ENCODE measurements at places on chromosomes 7 and 10.

GRCh38 chr7:36820527-36821170, 96.4 kb upstream of the AOAH start:
- no peak for DNase-seq

GRCh38 chr7:13231216-13231615, 543.8 kb downstream of the ARL4A start:
- DNase-seq = no peak

DNA sequence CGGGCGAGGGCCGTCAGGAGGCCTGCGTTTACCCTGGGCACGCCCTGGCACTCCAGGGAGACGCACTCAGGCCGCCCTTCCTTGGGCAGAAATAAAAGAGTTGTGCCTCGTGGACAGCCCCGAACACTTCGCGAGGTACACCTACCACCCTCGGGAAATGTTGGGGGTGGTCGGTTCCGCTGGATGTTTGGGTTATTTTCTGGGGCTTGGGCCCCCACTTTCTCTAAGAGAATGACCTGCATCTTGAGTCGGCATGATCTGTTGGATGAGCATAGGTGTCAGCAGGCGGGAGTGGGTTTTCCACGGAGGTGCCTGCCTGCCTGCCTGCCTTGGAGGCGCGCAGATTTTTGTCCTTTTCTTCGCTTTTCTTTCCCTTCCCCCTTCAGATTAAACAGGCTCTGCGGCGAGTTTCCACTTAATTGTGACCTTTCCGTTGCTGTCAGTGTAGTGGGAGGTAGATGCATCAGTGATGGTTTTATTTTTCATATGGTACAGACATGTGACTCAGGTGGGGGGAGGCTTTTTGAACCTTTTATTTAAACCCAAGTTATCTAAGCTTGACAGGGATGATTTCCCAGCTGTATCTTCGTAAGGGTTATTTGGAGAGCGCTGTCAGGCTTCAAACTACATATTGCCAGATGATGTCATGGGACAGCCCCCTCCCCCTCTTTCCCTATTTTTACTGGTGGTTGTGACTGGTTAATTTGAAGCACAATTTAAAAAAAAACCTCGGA, 661 bp downstream of the HECTD2 start:
- DNase-seq = no peak

- DNase-seq = no peak
These were observed 24.5 kb downstream of the RPA3 start for GRCh38 chr7:7693881-7694280.

DNA sequence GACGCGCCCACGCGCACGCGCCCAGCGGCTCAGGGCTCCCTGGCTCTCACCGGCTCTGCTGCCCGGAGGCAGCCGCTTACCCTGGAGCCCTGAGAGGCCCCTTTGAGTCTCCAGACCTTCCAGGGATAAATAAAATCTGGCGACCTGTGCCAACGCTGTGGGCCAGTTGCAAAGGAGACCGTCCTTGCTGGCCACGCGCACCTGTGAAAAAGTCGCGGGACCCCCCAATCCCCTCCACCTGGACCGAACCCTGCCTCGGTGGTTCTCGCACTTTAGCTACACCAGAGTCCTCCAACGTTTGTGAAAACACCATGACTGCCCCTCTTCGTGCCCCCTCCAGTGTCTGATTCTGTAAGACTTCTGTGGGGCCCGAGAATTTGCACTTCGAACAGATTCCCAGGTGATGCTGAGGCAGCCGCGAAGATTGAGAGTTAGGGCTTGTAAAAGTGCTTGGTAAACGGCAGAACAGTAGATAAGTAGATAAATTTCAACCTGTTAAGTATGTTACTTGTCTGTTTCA, 102.4 kb upstream of the SVIL start:
- peak; percentile 86 for DNase-seq

DNA sequence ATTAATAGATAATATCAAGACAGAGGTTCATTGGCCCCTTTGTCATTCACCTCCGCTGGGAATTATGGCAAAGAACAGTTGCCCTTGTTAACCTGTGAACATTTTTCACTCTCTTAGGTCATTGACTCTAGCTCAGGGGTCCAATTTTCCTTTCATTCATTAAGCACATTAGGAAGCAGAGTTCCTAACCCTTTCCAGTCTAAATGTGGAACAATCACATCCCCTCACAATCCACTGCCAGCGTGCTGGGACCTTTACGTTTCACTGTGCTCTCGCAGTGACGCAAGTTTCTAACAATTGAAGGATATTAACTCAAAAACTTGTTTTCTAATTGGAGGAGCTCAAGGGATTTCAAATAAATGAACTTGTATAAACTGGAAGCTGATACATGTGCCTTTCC, 79.3 kb upstream of the MEOX2 start:
- no peak for DNase-seq

DNA sequence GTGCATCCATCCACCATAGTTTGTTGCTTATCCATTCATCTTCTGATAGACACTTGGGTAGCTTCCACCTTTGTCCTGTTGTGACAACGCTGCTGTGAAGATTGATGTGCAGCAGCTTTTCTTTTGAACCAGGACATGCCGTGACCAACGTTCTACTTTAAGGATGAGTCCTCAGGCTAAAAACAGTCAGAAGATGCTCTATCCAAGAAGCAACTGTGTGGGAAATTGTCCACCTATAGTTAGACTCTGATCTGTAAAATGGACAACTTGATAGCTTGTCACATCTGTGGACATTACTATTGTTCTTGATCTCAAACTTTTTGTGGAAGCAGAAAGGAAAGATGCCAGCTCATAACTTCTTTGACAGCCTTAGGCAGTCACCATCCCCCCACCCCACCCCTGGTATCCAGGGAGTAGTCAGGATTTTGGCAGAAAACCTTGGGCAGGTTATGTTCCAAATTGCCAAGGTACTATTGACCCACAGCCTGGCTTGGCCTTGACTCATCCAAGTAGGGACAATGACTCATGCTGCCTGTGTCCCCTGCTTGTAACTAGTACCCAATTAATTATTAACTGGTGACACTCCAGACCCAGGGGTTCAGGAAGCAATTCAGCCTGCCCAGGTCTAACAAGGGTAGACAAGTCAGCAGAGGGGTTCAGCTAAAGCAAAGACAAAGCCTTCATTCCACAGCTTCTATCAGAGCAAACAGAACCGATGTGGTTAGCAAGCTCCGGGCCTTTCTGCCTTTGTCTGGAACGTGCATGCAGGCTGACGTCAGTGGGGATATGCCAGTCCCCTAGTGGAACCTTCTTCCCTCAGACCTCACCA, 99.6 kb upstream of the ANLN start:
- DNase-seq = no peak

DNA sequence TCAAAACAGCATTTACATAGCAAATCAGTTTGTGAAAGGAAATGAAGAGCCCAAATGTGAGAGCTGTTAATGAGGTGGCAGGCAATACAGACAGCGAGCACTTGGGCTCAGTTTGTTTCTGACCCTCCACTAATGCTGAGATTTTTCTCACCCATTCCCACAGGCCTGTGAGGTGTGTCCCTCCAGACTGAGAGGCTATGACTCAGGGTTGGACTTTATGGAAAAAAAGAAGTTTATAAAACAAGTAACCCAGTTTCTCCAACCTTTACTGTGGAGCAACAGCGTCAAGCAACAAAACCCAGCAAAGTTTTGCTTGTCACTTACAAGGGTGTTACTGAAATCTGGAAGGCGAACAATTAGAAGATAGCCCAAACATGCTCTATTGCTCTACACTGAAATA, 4.9 kb upstream of the FEZF1 start:
- DNase-seq = no peak

- no peak for DNase-seq
These were observed 314.6 kb downstream of the C7orf25 start for GRCh38 chr7:42597300-42597699.

- no peak for DNase-seq
These were observed 13.4 kb downstream of the RPP30 start for GRCh38 chr10:90885176-90885575.

DNA sequence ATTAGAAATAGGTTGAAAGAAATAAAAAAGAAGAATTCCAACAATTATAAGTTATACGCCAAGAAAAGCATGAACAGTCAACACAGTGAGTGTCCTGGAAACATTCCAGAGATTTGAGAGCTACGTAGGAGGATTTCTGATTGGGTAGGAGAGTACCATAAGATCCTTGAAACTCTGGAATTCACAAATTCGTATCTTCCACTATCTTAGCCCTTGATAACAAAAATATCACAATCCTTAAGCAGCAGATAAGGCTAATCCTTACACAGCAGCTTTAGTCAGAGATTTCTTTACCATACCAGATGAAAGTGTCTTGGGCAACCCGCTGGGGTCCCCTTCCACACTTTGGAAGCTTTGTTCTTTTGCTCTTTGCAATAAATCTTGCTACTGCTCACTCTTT, 8.2 kb downstream of the TPK1 start:
- no peak for DNase-seq

- DNase-seq = no peak
These were observed 383.2 kb upstream of the ZMIZ1 start for GRCh38 chr10:78685466-78686103.

DNA sequence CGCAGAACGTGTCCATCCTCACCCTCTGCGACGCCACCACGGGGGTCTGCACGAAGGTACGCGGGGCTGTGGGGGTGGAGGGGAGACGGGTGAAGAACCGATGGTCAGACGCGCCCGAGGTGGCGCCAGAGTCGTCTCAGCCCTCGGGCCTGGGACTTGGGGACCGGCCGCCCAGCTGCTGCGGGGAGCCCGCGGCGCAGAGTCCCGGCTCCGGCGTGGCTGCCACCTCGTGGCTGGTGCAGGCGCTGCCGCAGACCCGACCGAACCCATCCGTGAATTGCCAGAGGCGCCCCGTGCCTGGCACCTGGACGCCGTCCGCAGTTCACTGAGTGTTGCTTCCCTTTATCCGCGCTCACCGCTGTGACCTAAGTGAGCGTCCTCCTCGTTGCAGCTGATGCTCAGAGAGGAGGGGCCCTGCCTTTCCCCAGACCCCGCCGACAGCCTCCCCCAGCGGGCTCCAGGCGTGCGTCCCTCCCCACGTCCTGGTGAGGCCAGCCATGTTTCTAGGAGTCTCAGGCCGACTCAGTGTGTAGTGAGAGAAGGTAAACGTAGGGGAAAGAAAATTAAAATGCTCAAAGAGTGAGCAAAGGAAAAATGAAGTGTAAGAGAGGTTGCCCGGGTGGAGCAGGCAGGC, 208.7 kb downstream of the PAXIP1 start:
- DNase-seq = no peak

DNA sequence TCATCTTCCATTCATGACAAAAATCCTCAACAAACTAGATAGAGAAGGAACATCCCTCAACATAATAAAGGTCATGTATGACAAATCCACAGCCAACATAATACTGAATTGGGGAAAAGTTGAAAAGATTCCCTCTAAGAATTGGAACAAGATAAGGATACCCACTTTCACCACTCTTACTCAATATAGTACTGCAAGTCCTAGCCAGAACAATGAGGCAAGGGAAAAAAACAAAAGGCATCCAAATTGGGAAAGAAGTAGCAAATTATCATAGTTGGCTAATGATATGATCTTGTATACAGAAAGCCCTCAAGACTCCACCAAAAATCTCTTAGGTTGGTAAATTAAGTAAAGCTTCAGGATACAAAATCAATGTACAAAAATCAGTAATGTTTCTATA, 4.7 kb downstream of the POT1 start:
- no peak for DNase-seq

- no peak for DNase-seq
These were observed 25.5 kb downstream of the GTF2IRD1 start for GRCh38 chr7:74479066-74479781.

- no peak for DNase-seq
These were observed 42.2 kb upstream of the ELN start for GRCh38 chr7:73985737-73986141.

- no peak for DNase-seq
These were observed 174.9 kb downstream of the C7orf25 start for GRCh38 chr7:42736931-42737330.

DNA sequence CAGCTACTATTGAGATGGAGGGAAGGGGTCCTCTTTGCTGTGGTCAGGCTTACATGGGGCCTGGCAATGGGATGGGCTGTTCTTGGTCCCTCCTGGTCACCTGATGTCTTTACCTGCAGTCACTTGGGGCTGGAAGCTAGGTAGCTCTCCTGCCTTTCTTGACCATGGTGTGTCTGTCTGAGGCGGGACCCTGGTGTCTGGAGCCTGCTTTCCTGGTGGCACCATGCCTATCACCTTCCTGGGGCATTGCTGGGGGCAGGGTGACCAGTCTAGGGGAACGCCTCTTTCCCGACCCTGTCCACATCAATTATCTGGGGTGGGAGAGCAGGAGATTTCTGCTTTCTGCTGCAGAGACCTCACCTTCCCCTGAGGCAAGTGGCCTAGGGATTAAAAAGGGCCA, 55.6 kb downstream of the ARHGAP22 start:
- DNase-seq = peak; percentile 63

- DNase-seq = no peak
These were observed 95.1 kb downstream of the ZNF248 start for GRCh38 chr10:37762287-37762686.

GRCh38 chr7:41113719-41114118, 589.2 kb downstream of the INHBA start:
- DNase-seq = no peak

DNA sequence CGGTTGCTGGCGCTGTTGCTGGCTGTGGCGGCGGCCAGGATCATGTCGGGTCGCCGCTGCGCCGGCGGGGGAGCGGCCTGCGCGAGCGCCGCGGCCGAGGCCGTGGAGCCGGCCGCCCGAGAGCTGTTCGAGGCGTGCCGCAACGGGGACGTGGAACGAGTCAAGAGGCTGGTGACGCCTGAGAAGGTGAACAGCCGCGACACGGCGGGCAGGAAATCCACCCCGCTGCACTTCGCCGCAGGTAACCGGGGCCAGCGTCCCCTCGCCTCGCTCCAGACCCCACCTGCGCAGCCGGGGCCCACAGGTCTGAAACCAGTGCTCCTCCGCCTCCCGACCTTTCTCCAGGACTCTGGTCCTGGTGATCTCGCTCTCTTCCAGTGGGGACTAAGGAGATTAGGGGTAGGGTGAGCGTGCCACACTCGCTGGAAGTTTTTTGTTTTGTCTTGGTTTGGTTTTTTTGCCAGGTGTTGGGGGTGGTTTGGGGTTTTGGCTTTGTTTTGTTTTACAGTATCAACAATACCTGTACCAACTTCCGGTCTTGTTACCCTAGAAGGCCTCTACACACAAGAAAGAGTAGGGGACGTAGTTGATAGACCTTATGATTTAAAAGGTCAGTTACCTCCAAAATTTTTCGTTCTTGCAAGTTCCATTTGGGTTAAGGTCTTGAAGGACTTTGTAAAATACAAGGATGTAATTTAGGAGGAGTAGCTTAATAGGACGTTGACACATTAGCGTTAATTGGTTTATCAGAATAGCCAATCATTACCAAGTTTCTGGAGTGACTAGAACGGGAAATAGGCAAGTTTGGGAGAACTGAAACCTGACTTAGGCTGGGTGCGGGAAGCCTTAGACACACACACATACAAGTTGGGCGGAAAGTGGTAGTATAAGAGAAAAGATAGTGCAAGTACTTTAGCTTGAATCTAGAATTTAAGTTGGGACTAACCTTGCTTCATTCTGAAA, 704 bp downstream of the TNKS2 start:
- DNase-seq = no peak

DNA sequence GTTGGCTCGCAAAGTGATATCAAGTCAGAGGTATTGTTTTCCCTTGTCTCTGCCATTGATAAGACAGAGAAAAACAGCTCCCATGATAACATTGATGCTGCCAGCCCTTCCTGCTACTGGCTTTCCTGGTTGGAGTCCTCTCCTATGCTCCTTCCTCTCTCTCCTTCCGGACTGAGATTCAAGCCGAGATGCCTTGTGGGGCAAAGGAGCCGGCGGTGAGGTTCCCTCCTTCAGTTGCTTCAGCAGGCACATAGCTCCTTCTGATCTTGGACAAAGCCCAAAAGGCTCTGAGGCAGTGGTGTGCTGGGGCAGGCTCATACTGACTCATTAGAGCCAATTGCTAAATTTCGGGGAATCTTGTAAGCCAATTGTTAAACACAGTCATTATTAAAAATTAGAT, 8.8 kb upstream of the ZCCHC24 start:
- DNase-seq = no peak

Data from osteocyte (in vitro differentiated cells).